D721Med (cell line): ENCODE measurements at places on chromosomes 7 and 10.

DNA sequence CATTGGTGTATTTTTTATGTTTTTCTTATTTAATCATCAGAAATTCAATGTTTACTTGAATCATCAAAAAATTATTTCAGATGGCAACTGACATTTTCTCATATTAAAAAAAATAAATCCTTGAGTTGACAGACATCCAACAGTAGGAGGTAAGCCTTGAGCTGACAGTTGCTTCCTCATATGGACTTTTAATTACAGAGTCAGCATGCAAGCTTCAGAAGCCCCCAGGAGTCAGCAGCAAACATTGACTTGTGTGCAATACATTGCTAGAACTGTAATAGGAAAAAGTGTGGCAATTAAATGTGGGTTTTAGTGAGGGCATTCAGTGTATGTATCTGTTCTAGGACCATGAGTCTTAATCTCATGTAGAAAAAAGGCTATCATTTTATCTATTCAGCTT, 62.4 kb upstream of the TAS2R16 start:
- DNase-seq, result no peak

- DNase-seq, result no peak
These were observed 6.7 kb upstream of the LRRC18 start for GRCh38 chr10:48946332-48946731.

- DNase-seq, result no peak
These were observed 104.5 kb upstream of the ZPBP start for GRCh38 chr7:50197549-50197948.

DNA sequence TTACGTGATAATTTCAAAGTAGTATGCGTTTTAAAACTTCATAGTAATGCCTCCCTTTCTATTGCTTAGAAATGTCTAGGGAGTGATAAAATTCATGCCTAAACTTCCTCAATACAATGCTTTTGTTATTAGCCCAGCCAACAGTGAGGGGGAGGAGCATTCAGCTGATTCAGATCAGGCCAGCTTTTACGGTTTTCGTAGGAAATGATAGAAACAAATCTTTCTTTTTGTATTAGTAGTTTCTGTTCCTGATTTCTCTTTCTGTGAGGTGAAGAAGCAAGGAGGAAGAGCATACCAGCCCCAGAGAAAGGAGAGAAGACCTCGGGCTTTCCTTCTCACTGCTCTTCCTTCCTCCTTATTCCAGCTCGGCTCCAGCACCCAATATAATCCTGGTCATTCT, 35.2 kb upstream of the ITPRID1 start:
- no peak for DNase-seq

DNA sequence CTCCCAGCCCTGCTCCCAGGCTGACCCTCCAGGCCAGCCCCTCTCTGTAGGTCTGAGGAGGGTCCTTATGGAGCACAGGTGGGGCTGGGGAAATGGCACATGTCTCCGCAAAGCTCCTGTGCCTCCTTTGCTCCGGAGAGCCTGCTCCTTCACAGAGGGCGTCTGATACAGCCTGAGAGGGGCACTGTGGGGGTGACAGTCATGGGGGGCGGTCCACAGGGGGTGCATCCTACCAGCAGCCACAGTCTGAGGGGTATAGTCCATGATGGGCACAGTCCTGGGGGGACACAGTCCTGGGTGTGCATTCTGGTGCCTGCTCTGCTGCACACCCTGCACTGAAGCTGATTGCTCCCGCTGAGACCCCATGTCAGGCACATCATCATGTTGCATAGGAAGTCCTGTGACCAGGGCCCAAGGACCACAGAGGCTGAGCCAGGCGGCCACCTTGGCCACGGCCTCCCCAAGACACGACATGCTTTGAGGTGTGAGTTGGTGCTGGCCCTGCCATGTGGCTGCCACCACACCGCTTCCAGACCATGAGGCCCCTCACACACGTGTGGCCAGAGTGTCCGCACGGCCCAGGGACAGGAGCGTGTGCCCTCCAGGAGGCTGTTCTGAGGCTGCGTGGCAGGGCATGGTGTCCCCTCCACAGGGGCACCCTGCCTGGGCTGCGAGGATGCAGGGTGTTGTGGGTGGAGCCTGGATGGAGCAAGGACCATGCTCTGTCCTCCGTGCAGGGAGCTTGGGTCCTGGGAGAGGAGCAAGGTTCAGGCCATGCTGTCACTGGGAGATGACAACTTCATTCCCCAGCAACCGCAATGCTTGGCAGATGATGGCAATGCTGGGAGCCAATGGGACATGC, 59.2 kb downstream of the PWWP2B start:
- DNase-seq, result no peak

DNA sequence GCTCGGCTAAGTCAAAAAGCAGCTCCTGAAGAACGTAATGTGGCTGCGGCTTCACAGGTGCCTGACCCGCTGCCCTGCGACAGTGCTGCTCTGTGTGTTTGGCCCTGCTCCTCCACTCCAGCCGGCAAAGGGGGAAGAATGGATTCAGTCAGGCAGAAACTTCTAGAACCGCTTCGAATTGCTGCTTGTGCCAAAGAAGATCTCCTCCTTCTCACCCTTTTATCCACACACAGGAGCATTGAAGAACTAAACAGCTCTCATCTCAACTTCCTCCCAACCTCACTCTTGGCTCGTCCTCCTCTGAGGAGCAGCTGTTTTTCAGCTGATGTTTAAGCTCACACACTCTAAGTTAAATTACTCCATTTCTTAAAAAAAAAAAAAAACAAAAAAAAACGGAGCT, 651.4 kb downstream of the INHBA start:
- DNase-seq, result no peak

DNA sequence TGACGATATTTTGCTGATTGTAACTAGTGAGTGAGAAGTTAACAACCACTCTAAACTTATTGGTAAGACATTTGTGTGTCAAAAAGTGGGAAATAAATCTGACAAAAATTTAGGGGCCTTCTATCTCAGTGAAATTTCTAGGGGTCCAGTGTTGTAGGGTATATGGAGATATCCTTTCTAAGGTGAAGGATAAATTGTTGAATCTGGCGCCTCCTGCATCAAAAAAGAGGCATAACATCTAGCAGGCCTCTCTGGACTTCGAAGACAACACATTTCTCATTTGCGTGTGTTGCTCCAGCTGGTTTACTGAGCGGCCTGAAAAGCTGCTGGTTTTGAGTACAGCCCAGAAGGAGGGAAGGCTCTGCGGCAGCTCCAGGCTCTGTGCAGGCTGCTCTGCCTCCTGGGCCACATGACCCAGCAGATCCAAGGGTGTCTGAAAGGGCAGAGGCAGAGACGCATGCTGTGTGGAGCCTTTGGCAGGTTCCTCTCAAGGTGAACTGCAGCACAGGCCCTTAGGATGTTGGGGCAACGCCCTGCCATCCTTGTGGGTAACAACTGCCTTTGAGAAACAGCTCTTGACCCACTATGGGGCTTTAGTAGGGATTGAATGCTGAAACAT, 72.4 kb downstream of the LMBR1 start:
- DNase-seq, result no peak

DNA sequence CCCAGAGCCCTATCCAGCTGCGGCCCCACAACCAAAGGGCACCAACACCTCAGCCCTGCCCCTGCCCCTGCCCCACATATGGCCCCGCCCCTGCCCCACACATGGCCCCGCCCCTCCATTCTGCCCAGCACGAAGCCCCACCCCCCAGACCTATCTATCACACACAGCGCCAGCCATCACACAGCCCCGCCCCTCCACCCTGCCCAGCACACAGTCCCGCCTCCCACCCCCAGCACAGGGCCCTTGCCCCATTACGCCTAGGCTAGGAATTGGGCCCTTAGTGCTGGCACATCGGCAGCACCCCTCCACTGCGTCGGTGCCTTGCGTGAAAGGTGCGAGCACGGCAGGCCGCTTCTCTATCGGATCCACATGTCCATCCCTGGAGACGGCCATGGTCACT, 126.8 kb downstream of the MAD1L1 start:
- no peak for DNase-seq

GRCh38 chr10:118783776-118784545, 29.2 kb upstream of the CACUL1 start:
- no peak for DNase-seq

DNA sequence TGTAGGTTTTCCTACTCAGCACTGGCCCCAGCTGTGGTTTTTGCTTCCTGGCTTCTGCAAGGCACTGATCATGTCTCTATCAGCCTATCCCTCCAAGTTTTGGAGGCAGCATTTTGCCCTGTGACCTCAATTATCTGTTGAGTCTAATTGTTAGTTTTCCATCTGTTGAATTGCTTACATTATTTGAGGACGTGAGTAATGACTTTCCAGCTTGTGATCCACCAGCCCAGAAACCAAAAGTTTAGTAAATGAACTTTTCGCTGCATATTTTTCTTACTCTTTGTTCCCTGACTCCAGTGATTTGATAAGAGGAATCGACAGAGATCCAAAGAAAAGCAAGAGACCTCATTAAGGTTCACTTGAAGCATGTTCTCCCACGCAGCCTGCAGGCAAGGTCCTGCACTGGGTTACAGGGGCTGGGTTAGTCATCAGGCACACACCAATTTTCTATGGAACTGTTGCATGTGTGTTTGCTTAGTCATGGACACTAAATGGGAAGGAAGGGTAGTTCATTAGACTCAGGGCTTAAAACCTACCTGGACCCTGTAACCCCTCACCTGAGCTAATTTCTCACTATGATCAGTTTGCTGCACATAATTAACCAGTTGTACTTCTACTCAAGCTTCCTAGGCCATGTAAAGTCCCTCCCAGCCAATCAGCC, 57.2 kb downstream of the AKR1E2 start:
- DNase-seq, result no peak

GRCh38 chr10:122861711-122862161, 16.1 kb upstream of the CUZD1 start:
- DNase-seq, result no peak

DNA sequence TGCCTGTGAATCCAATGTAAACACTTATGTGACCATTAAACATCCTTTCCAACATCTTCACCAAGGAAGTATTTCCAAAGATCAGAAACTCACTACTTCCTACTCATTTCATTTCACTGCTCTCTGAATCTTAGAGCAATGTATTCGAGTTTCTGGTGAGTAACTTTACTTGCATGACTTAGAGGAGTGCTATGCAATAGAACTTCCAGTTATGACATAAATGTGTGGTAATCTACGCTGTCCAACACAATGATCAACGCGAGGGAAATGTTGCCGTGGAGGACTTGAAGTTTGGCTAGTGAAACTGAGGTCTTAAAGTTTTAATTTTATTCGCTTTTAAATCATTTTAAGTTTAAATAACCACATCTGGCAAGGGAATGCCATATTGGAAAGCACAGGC, 1326.3 kb downstream of the XPNPEP1 start:
- DNase-seq, result no peak

GRCh38 chr10:59382831-59383295, 20.5 kb upstream of the FAM13C start:
- no peak for DNase-seq

DNA sequence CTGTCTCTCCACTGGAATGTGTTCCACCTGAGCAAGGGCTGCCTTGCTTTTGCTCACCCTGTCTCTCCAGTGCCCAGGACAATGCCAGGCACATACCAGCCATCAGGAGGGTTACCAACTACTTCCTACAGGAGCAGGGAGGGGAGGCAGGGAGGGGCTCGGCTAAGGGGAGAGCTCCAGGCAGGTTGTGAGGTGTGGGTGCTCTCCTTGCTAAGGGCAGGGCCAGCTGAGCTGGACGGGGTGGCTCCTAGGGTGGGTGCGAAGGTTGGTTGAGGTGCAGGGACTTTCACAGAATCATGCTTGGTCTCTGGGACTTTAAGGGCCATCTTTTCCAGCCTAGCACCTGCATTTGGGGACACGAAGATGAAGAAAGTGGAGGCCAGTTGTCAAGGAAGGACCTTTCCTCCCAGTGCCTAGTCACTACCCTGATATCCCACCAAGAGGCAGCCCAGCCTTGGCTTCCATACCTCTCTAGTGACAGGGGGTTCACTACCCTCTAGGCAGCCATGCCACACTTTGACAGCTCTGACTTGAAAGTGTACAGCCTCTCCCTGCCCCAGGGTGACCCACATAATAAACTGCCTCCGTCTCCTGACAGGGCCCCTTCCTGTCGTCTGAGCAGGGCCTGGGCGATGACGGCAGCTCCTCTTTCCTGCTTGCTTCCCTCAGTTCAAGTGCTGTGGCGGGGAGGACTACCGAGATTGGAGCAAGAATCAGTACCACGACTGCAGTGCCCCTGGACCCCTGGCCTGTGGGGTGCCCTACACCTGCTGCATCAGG, 46.5 kb downstream of the TSPAN15 start:
- DNase-seq, result no peak

DNA sequence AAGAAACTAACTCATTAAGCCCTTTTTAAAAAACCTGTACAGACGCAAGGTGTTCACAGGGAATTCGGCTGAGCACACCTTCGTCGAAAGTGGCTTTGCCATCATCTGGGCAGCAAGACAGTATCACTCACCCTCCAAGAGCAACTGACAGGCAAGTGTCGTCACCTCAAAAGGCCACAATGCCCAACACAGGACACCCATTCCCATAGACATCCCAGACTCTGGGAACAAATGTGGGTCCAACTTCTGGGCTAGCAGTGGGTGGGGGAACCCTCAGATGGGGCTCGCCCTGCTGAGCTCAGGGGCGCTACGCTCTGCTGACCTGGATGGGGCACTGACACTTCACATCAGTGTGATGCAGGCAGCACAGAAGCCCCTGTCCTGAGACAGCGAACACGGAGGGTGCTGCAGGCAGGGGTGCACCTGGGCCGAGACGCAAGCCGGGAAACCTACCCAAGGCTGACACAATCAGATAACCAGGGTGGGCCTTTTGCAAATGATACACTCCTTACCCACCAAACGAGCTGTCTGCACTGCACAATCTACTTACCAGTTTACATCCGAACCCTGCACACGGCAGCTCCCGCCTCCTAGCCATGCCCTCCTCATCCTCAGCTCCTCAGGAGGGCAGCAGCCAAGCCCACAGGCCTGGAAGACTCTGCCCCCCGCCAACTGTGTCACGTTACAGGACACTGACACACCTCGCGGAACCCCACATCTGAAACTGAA, 1.7 kb downstream of the DIP2C start:
- no peak for DNase-seq

DNA sequence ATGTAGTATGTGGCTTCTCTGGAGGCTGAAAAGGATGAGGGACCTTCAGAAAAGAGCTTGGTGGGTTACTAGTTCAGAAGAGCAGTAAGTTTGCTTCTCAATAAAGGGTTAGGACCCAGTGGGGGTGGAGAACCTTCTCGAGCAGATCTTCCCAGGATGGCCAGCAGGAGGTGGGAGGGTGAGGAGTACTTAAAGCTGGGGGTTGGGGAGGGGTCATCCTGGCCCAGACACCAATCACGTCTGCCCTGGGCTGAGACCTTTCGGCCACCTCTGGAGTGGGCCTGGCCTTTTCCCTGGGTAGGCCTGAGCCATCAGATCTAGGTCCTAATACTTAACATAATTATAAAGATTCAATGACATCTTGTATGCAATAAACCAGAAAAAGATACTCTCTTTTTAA, 149.0 kb upstream of the TCF7L2 start:
- no peak for DNase-seq
